T-helper 22 cell (primary cell): ENCODE measurements at places on chromosomes 7 and 10.

DNA sequence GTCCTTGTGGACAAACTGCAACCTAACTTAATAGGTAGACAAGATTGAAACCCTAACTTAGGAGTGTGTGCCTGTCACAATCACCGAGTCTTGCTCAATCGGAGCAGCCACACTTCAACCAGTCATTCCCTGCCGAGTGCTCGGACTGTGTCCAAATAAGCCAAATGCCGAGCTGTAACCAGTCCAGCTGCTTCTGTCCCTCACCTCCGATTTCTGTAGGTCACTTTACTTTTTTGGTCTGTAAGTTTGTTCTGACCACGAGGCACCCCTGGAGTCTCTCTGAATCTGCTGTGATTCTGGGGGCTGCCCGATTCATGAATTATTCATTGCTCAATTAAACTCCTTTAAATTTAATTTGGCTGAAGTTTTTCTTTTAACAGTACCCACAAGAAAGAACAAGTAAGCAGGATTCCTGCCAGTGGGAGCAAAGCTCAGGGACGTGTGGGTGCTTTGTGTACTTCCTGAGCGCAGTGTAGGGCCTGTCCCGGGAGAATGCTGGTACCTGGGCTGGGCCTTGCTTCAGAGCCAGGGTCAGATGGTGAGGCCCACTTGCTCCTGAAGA is 140.1 kb downstream of the ACTR3B start:
- no peak for DNase-seq

- no peak for DNase-seq
Observed at GRCh38 chr10:99161165-99161564, 74.5 kb downstream of the HPSE2 start.

GRCh38 chr10:78830062-78830975 is 238.4 kb upstream of the ZMIZ1 start:
- no peak for DNase-seq

- no peak for DNase-seq
Observed at GRCh38 chr7:17815318-17815717, 125.0 kb downstream of the SNX13 start.

DNA sequence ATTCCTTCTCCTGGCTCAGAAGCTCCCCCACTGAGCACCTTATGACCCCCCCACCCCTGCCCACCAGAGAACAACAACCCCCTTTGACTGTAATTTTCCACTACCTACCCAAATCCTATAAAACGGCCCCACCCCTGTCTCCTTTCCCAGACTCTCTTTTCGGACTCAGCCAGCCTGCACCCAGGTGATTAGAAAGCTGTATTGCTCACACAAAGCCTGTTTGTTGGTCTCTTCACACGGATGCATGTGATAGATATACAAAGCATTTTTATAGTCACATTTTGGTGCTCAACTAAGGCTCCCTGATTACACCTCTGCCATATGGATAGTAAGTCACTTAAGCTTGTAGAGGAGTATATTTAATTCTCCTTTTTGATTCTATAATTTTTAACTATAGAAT is 985.8 kb downstream of the REEP3 start:
- DNase-seq = no peak

DNA sequence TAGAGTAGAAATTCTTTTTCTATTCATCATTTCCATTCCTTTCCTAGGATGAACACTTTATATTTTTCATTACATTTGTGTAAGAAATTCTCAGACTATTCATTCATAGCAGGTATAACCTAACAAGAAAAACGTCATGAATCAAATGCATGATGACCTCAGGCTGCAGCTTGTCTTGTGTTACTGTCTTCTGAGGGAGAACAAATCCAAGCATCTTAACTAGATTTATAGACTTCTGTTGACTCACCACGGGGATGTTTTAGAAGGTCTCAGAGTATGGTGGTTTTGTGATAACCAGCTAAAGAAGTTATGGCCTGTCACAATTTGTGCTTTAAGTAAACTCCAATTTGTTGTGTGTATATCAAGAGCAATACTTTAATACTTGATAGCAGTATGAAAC is 102.7 kb downstream of the ANKRD7 start:
- no peak for DNase-seq

DNA sequence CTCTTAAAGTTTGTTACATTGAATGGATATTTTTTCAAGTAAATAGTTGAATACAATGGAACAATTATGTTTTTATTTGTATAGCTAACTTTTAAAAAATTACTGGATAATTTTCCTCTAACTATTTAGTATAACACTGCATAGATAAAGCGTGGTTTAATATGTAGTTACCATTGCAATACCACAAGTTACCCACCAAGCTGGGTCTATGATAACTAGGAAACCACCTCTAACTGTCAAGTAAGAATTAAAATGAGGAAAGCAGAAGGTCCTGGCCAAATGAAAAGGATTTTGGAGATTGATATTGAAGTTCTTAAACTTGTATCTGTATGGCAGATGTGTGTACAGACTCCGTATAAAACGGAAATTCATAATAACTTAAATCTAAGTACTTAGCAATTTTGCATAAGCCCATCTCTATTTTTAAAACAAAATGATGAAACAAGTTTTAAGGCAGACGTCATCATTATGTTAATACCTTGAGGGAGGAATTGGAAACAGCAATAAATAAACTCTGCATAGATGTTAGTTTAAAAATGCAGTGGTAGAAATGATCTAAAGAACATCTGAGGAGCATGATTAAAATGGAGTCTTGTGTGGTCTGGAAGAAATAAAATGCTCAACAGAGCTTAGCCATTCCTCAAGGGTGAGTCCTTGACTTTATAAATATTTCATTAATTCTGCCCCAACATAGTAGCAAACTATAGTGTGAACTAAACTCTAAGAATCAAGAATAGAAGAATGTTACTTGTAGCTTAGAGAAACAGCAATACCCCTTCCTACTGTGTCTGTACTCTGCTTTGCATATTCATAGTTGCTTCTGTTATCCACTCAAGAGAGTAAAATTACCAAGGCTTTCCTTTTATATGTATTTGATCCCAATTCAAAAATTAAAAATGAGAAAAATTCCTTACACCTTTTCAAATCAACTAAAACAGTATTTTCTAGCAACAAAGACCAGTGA is 206.4 kb upstream of the FERD3L start:
- no peak for DNase-seq

DNA sequence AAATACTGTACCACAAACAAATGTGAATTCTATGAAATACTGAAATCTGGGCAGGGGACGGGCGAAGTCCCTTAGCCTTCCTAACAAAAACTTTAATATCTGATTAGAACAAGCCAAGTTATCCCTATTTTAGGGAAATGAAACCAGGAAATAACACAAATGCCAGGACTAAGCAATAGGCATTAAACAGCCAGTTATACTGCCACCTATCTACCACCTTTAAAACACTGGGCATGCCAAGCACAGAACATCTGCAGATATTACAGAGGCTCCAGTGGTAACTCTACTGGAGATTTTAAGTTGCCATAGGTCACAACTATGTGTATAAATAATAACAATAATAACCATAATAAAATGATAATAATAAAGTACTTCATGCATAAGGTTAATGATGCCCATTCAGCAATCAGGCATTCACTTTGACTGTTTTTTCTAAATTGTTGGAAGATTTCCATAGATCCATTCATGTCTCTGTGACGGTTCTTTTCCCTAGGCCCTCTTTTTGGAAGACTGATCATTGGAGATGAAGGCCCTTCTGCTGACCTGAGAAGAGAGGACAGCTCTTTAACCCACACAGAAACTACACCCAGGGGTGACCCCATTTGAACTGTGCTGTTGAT is 195.7 kb downstream of the CACNA2D1 start:
- no peak for DNase-seq

DNA sequence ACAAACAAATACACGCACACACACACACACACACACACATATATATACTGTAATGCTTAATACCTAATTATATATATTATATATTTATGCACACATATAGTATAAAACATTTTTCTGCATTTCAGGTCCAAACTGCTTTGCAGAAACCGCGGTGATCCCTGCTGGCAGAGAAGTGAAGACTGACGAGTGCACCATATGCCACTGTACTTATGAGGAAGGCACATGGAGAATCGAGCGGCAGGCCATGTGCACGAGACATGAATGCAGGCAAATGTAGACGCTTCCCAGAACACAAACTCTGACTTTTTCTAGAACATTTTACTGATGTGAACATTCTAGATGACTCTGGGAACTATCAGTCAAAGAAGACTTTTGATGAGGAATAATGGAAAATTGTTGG is 138.5 kb downstream of the VWC2 start:
- DNase-seq = no peak

DNA sequence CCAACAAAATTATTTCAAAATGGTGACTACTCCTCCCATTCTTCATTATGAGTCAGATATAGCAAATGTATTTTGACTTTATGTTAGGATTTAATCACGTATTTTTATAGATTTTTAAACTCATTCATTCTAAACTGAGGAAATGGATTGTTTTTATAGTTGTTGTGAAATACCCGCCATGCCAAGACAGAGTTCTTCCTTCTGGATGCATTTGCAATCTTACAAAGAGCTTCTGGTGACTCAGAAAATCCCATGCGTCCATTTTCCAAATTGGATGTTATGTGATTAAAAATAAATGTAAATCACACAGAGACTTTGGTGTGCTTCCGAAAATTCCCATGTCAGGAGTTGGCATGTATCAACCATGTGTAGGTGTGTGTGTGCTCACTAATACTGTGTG is 179.3 kb downstream of the TRIL start:
- DNase-seq = no peak

GRCh38 chr7:91778416-91778815 is 102.1 kb downstream of the MTERF1 start:
- DNase-seq = no peak

DNA sequence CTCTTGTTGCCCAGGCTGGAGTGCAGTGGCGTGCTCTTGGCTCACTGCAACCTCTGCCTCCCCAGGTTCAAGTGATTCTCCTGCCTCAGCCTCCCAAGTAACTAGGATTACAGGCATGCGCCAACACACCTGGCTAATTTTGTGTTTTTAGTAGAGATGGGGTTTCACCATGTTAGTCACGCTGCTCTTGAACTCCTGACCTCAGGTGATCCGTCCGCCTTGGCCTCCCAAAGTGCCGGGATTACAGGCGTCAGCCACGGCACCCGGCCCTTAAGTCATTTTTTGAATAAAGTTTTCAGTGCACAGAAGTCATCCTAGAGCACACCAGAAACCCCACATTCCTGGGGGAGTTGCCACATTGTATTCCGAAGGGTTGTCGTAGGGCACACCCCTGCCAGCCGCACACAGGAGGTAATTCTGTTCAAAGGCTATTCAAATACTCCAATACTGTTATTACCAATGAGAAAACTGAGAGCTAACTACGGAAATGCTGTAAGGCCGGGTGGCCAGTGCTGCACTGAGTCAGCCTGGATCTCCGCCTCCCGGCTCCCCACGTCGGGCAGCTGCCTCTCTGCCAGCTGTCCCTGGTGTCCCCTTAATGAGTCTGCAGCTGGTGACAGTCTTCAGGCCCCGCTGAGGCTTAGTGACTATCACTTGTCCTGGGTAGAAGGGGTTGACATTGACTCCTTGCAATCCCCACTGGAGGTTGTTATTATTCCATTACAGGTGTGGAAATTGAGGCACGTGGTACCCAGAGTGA is 8.6 kb upstream of the RFC2 start:
- no peak for DNase-seq

DNA sequence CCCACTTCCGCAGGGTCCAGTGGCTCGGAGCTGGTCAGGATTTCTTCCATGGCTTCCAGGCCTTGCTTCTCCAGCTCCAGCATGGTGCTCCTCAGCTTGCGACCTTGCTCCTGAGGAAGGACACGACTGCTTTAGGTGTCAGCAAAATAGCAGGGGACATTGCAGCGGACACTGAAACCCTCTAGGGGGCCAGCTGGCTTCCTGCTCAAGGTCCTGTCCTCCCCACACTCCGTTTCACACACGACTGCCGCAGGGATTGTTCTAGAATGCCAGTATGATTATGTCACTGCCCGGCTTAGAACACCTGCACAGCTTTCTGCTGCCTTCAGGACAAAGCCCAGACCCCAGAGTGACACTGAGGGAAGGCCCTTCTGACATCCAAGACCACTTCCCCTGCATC is 65.6 kb downstream of the SCRN1 start:
- DNase-seq = no peak

DNA sequence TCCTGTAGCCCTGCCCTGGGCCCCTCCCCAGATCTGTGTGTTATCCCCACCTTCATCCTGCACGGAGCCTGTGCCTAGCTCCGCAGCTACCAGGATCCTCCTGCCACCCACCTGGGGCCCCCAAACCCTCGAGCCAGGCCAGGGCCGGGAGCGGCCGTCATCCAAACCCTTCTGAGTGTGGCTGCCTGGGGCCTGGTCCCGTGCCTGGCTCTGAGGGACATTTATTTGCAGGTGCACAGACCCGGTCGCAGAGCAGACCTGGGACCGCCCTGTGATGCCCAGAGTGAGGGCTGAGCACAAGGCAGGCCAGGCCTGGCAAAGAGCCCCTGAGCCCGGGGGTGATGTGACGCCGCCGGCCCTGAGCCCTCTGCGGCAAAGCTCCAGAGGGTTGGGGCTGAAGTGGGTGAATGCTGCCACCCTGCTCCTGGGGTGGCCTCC is 27.4 kb upstream of the INPP5A start:
- DNase-seq = no peak

- no peak for DNase-seq
Observed at GRCh38 chr7:108451296-108451848, 4.9 kb downstream of the NRCAM start.

DNA sequence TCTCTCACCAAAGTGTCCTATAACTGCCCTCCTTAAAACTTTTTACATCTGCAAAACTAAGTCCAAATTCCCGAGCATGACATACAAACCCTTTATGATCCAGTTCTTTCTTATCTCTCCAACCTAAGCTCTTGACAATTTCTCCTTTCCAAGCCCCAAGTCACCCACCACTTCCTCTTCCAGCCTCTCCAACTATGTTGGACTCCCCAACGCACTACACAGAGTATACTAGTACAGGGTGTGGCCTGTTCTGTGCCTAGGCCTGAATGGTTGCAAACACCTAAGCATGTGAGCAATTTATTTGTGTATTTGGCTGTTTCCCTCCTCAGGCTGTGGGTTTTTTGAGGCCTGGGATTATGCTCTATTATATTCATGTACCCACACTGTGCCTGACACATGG is 101.2 kb upstream of the APBB1IP start:
- DNase-seq = no peak

DNA sequence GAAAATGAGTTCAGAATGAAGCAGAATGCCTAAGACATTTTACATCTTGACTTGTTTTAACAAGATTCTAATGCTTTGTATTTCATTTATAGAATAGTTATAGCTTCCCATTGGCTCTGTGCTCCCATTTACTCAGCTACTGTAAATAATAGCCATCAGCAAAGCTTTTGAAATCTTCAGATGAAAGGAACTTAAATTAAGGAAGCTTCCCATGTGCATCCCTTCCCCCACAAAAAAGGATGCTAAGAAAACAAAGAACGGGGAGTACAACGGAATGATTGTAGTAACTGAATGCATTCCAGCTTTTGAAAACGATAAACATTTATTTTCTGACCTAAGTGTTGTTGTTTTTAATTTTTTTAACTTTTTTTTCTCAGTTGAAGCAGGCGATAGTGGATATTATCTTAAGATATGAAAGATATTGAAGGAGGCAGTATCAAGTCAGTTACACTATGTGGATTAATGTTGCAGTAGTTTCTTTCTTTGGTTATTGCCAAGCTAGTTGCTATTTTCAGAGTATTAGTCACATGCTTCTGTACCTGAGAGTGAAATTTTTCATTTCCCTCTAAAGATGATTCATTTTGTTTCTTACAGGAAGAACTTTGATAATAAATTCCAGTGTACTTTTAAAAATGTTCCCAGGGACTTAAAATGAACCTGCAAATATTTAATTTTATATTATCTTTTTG is 129.2 kb downstream of the KCND2 start:
- no peak for DNase-seq
